ENCODE measurements at places on chromosomes 16 and 17.

GRCh38 chr16:86024210-86024609 lies 125.2 kb downstream of the IRF8 start:
- no peak for DNase-seq

DNA sequence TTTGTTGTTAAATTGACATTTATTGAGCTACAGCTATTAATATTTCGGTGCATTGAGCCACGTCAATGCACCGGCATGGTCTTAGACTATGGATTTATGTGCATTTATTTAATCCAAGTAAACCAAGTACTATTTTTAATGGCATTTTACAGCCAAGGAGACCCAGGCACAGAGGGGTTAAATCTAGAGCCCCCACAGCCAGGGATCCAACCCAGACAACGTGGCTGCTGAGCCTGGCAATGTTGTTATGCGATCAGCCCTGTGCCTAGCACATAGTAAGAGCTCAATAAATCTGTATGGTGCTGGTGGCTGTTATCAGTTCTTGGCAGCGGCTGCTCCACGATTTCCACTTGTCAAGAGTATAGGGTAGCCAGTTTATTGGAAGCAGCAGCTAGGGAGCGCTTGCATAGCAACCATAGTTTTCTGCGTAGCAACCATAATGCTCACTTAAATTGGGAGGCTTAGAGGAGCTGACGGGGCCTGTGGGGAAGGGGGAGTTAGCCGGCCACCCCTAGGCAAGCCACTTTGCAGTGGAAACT lies 541 bp upstream of the RBBP6 start:
- no peak for DNase-seq

DNA sequence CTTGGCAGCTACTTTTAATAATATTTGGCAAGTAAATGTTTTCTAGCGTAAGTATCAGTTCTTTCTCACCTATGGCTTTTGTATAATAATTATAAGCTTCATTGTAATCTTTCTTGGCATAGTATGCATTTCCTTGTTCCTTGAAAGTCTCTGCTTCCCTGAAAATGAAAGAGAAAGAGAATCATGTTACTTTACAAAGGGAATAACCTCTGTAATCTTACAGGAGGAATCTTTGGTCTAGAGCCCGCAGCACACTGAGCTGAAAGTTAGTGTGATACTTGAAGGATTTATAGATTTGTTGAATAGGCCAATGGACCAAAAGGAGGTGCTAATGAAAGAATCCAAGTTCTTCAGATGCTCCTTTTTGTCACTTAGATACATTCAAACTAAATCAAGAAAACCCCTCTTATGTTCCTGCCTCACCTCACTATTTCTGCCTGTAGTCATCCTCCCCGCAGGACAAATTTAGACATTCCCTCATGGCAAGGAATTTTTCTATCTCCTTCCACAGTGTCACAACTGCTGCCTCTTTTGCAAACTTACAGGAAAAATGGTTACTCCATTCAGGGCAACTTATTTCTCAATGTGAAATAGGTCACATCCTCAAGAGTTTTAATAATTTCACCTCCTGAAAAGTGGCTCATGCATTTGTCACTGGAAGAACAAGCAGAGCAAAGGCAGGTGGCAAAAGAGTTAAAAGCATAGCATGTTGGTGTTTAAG lies 16.7 kb downstream of the DNAJC7 start:
- DNase-seq: no peak

- DNase-seq: no peak
Measured at GRCh38 chr16:81518439-81518757, 73.8 kb downstream of the CMIP start.

GRCh38 chr16:53952215-53953208 lies 248.6 kb downstream of the FTO start:
- DNase-seq: no peak

DNA sequence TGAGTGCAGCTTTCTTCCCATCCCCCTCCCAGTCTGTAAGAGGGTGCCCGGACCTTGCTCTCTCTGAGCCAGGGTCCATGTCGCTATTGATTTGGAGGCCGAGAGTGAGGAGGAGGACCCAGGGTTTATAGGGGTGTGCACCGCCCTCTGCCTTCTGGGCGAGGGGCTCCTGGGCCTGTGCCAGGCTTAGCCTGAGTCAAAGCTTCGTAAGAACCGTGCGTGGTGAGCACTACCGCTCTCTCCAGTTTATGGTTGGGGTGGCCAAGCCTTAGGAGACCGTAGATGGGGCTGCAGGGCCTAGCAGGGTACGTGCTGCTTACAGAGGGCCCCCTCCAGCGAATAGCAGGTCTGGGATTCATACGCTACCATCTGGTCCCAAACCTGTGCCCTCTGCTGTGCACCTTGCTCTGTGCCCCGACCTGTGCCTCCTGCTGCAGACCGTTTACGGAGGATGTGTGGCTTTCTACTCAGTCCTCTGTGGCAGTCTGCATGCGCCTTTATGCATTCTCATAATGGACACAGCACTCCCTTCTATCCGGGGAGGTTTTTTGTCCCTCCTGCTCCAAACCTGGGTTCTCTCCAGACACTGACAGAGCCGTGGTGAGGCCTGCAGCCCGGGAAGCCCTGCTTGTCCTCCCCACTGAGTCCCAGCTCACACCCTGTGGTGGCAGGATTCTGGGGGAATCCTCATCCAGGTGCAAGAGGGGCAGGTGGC lies 54.7 kb downstream of the PGS1 start:
- DNase-seq: no peak

DNA sequence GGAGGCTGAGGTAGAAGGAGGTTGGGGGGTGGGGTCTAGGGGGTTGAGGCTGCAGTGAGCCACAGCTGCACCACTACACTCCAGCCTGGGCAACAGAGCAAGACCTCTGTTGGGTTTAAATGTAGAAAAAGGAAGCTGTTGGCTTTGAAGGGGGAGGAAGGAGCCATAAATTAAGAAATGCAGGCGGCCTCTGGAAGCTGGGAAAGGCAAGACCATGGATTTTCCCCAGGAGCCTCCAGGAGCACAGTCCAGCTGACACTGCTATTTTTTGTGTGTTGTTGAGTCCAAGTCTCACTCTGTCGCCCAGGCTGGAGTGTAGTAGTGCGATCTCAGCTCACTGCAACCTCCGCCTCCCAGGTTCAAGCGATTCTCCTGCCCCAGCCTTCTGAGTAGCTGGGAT lies 15.9 kb downstream of the LITAF start:
- DNase-seq: no peak

DNA sequence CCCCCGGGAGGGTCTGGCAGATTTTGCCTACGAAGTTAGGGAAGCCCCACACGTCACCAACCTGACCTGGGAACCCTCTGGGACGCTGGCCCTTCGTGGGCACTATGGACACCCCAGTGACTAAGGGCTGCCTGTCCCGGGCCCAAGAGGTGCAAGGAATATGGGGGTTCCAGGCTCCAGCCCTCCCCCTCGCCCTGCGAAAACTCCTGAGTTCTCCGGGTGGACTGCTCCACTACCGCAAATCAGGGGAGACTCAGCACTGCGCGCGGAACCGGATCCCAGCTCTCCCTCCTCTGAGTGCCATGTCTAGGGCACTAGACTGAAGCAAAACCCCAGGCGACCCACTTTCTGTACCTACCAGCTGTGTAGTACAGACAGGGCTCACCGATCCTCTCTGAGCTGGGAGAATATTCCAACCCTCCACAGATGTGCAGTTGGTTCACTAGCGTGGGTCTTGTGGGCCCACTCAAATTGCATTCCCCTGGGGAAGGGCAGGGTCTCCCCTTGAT lies at the start of gene ARL5C:
Gene ARL5C, minus strand, starts transcription at position 321 of the 509 bp plus-strand sequence. CDS start 401 bp downstream, outside the sequence.
- DNase-seq: no peak

DNA sequence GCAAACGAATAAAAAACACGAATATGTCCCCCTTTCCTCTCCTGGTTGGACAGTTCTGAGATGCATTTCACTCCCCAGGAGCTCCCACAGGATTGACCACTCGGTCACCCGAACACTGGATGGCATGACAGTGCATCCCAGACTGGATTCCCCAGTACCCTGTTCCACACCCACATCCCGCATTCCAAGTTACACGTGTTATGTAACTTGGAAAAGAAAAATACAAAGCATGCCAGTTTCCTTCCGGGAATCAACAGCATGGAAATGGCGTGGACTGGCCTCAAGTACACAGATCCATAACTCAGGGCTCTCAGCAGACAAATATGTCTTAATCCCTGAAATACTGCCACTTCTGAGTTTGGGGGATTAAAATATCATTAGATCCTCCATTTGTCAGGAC lies 12.6 kb upstream of the KLHL36 start:
- DNase-seq: no peak

- no peak for DNase-seq
Measured at GRCh38 chr17:72515291-72516065, 394.7 kb downstream of the SOX9 start.

GRCh38 chr16:58366247-58367031 lies 25.8 kb upstream of the GINS3 start:
- DNase-seq: no peak

DNA sequence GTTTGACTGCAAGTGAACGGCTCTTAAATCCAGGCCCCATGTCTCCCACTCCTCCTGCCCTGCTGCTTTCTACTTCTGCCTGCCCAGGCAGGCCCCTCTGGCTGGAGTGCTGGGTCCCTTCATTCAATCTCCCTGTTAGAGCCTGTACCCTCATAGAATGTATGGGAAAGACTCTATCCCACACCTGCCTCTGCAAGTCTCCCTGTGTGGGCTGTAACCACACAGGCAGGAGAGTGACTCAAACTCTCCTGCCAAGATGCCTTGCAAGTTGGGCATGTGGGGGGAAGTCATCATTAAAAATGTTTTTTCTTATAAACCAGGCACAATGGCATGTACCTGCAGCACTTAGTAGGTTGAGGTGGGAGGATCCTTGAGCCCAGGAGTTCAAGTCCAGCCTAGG lies 77.5 kb downstream of the PLXDC1 start:
- DNase-seq: no peak

GRCh38 chr17:55818451-55819375 lies 67.9 kb downstream of the PCTP start:
- no peak for DNase-seq

GRCh38 chr17:81524039-81524864 lies 3.9 kb upstream of the FSCN2 start:
- no peak for DNase-seq

GRCh38 chr17:73772107-73772705 lies 128.0 kb upstream of the SDK2 start:
- DNase-seq: no peak

- DNase-seq: no peak
Measured at GRCh38 chr16:85777583-85778310, 21.6 kb downstream of the EMC8 start.

DNA sequence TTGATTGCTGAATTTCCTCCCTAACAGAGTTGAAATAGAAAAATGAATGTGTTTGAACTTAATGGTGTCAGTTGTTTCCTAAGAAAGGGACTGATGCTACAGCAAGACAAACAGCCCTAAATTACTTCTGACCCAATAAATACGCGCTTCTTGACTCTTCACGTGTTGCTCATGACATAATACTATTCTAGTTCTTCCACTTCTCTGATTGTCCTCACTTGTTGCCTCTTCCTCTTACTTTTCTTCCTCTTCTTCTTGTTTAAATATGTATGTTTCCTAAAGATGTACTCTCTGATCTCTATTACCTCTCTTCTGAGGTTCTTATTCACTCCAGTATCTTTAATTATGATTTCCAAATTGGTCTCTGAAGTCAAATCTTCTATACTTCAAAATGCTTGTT lies 32.4 kb downstream of the RNF43 start:
- no peak for DNase-seq

DNA sequence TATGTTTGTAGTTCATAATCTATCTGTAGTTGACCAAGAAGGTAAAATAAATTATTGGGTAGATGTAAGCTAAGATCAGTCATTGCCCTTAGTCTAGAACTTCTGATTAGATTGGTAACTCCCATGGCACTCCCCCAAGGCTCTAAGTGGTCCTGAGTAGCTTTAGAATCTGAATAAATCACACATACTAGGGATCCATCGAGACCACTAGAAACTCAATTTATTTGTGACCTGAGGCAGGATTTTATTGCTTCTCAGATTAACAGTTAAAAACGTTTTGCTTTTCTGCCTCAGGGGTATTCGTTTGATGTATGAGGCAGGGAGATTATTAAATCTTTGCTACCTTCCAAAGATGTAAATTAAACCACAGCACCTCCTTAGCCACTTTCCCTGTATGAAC lies 24.9 kb downstream of the CMTR2 start:
- DNase-seq: no peak

DNA sequence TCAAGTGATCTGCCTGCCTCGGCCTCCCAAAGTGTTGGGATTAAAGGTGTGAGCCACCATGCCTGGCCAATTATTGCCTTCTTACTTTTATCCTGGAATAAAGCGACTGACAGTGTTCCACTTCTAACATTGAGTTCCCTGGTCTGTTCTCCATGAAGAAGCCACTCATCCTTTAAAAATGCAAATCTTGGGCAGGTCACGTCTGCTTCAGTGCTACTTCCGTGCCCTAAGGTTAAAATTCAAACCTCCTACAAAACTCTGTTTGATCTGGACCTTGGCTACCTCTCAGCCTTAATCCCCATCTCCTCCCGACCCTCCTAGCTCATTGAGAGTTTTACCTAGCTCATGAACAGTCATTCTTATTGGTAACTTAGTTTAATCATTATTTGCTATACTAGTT lies 9.6 kb upstream of the SHISA9 start:
- no peak for DNase-seq

DNA sequence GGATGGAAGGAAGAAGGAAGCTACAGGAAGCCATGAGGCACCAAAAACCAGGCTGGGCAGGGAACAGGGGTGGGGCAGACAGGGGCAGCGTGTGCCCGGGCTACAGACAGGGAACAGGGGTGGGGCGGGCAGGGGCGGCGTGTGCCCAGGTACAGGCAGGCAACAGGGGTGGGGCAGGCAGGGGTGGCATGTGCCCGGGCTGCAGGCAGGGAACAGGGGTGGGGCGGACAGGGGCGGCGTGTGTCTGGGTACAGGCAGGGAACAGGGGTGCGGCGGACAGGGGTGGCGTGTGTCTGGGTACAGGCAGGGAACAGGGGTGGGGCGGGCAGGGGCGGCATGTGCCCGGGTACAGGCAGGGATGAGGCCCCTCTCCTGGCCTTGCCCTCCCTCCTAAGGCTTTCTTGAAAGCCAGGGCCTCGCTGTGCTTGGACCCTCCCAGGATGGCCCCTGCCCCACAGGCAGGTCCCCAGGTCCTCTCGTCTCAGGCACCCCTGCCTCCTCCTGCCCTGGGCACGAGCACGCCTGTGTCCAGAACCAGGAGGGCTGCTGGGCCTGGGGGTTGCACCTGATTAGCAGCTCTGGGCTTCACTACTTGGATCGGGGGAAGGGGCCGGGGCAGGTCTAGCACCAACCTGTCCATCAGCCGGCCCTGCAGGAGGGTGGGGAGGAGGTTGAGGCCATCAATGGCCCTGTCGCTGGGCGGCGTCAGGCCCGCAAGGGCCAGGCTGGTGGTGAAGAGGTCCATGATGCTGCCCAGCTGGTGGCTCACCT lies 14.5 kb upstream of the APRT start:
- DNase-seq: no peak

DNA sequence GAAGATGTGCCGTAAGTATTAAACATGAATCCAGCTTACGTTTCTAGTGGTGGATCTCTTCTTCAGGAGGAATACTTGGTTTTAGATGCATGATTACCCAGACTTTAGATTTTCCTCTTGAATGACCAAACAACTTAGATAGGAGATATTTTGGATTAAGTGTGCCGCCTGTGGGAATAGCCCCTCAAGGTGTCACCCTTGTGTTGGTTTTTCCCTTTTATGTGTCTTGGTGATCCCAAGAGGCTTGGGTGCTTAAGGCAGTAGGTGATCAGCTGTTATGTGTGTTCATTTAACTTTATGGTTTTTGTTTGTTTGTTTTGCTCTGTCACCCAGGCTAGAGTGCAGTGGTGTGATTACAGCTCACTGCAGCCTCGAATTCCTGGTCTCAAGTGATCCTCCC lies 115.1 kb downstream of the PPM1E start:
- DNase-seq: no peak

- peak; percentile 75 for DNase-seq
Measured at GRCh38 chr17:50507871-50508572, at the start of gene MYCBPAP. MYCBPAP (plus strand) TSS chr17:50508439; CDS start chr17:50508675, 236 bp downstream.

GRCh38 chr17:47257651-47258339 lies 4.2 kb downstream of the ITGB3 start:
- DNase-seq: no peak
